ENCODE measurements at places on chromosomes 16 and 17. TPM values are rescaled to one million over a fixed set of nuclear protein-coding genes. Genes with fewer than 3 reads are reported as not detected.

The ATXN1L gene
- 15.9 TPM for total RNA-seq

The FBXL16 gene
- not detected for total RNA-seq

The TMEM132E gene
- total RNA-seq = not detected

The TP53TG3F gene
- total RNA-seq = not detected

DNA sequence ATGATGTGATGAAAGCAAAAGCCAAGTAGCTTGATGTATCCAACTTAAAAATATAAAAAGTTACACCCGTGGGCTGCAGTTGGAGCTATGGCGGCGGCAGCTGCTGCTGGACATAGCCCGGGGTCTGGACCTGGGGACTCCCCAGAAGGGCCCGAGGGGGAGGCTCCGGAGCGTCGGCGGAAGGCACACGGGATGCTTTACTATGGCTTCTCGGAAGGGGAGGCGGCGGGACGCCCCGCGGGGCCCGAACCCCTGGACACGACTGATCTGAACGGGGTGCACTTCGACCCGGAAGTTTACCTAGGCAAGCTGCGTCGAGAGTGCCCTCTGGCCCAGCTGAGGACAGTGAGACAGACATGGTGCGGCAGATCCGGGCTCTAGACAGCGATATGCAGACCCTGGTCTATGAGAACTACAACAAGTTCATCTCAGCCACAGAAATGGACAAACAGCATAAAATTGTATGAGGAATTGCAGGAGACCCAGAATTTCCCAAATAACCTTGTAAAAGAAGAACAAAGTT lies 109.5 kb upstream of the EEF2KMT start:
- no peaks in the 10 kb centered on the region for H3K4me1 ChIP-seq
- DNase-seq = no peak
- no peak overlapping the region for H3K27ac ChIP-seq
- no peak overlapping the region for H3K4me3 ChIP-seq

DNA sequence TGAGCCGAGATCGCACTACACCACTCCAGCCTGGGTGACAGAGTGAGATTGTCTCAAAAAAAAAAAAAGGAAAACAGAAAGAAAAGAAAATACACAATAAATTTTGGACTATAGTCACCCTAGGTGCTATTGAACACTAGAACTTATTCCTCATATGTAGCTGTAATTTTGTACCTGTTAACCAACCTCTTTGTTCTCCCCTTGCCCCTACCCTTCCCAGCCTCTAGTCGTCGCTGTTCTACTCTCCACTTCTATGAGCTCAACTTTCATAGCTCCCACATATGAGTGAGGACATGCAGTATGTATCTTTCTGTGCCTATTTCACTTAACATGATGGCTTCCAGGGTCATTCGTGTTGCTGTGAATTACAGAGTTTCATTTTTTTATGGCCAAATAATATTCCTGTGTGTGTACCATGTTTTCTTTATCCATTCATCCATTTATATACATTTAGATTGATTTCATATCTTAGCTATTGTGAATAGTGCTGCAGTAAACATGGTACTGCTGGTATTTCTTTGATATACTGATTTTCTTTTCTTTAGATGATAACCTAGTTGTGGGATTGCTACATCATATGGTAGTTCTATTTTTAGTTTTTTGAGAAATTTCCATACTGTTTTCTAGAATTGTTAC lies 28.3 kb downstream of the VPS35L start:
- peaks cover 50% of the 10 kb centered on the region for H3K36me3 ChIP-seq
- no peak overlapping the region for H3K4me3 ChIP-seq
- H3K4me1 ChIP-seq = no peaks in the 10 kb centered on the region
- peak; percentile 74 for DNase-seq
- no peak overlapping the region for H3K27ac ChIP-seq

DNA sequence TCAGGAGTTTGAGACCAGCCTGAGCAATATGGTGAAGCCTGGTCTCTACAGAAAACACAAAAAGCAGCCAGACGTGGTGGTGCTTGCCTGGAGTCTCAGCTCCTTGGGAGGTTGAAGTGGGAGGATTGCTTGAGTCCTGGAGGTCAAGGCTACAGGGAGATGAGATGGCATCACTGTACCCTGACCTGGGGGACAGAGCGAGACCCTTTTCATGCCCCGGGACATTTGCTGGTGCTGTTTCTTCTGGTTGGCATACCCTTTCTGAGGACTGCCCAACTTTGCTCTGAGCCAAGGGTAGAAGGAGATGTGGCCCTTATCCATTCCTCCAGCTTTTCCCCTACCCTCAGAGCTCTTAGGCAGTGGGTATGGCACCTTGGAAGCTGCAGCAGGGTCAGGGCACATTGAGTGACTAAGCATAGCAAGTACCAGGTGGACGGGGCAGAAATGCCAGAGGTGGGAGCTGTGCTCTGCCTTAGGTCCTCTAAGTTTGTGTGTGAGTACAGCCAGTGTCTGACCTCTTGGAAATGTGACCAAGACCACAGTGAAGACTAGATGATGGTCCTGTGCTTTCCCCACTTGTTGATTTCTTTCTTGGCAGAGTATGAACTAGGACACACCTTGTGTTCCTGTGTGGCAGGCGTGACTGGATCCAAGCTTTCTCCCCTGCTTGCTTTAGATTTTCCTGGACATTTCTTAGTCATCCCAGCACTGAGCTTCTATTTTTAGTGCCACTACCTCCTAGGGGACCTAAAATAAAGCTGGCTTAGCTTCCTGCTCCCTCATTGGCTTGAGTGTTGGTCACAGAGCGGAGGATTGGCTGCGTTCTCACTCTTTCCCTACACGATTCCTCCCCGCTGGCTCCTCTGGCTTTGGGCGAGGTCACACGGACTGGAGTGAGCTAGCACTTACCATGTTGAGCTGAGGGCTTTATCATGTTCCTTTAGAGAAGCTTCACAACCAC lies 9.9 kb upstream of the EDC4 start:
- peaks cover 44% of the 10 kb centered on the region for H3K4me1 ChIP-seq
- peaks cover 47% of the 10 kb centered on the region for H3K36me3 ChIP-seq
- H3K27me3 ChIP-seq = no peaks in the 10 kb centered on the region
- DNase-seq = peak; percentile 93
- peak overlapping the region; percentile 89 for H3K27ac ChIP-seq

DNA sequence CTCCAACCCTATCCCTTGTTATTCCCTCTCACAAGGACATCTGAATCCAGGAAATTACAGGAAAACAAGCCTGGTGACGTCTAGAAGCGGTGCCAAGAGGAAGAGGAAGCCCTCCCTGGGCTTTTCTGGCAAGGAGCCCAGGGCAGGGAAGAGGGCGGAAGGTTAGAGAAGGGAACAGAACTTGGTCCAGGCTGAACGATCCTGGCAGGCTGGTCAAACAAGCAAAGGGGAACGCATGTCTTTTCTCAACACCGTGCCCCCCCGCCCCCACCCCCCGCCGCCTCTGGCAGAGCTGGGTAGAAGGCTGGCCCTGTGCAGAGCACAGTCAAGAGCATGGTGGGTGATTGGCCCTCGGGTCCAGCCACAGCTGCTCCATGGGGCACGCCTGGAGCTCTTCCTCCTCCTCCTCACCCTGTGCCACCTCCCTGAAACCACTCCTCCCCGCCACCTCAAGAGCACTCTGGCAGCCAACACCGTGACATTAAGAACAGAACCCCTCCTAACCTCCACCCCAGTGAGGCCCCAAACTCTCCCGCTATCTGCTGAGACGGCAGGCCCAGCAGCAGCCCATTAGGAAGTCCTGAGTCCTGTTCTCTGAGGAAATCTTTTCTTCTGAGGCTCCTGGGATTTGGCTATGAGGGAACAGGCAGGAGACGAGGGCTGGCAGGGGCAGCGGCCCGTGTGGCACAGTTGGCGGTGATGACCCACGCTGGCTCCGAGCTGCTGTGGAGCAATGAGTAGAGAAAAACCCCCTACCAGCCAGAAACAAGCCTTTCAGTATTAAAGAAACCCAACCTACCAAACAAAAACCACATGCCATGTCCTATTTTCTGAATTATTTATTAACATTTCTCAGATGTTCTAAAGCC lies 7.3 kb downstream of the C16orf86 start:
- no peak overlapping the region for H3K4me3 ChIP-seq
- H3K4me1 ChIP-seq = peaks cover 6% of the 10 kb centered on the region
- H3K27me3 ChIP-seq = no peaks in the 10 kb centered on the region
- peak; percentile 72 for DNase-seq
- no peak overlapping the region for H3K27ac ChIP-seq
- peaks cover 6% of the 10 kb centered on the region for H3K36me3 ChIP-seq

- H3K36me3 ChIP-seq = no peaks in the 10 kb centered on the region
- no peaks in the 10 kb centered on the region for H3K4me1 ChIP-seq
Observed at GRCh38 chr16:17853958-17854357, 383.2 kb upstream of the XYLT1 start.

GRCh38 chr17:62808576-62808970 lies 459 bp upstream of the MARCHF10 start:
- no peaks in the 10 kb centered on the region for H3K36me3 ChIP-seq
- no peaks in the 10 kb centered on the region for H3K27me3 ChIP-seq
- no peak for DNase-seq
- H3K4me1 ChIP-seq = peaks cover 13% of the 10 kb centered on the region

DNA sequence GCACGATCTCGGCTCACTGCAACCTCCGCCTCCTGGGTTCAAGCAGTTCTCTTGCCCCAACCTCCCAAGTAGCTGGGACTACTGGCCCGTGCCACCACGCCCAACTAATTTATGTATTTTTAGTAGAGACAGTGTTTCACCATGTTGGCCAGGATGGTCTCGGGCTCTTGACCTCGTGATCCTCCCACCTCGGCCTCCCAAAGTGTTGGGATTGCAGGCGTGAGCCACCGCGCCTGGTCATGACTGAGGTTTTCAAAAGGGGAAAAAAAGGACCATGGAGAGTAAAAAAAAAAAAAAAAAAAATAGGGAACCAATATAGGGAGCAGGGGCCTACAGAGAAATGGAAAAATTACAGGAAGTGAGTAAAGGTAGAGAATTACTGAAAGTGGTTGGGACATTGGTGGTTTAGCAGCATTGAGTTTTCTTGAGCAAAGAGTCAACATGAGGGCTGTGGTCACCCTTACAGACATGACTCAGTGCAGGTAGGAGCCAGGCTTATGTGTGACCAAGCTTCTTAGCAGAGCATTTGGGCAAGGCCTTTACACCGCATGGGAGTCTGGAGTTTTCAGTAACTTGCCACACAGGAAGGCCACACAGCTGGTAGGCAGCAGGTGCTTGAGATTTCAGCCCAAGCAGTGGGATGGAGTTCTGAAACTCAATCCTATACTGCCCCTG lies 447.3 kb downstream of the HS3ST3B1 start:
- no peak overlapping the region for H3K27ac ChIP-seq
- H3K36me3 ChIP-seq = no peaks in the 10 kb centered on the region
- DNase-seq = no peak
- no peak overlapping the region for H3K4me3 ChIP-seq
- peaks cover 24% of the 10 kb centered on the region for H3K4me1 ChIP-seq

GRCh38 chr16:79850348-79850747 lies 249.8 kb upstream of the MAF start:
- no peaks in the 10 kb centered on the region for H3K27me3 ChIP-seq
- H3K27ac ChIP-seq = no peak overlapping the region
- no peaks in the 10 kb centered on the region for H3K4me1 ChIP-seq
- H3K4me3 ChIP-seq = no peak overlapping the region
